ENCODE measurements at places on chromosomes 3 and 15.

GRCh38 chr3:88141458-88142083 lies 8.2 kb upstream of the C3orf38 start:
- no peak for DNase-seq

DNA sequence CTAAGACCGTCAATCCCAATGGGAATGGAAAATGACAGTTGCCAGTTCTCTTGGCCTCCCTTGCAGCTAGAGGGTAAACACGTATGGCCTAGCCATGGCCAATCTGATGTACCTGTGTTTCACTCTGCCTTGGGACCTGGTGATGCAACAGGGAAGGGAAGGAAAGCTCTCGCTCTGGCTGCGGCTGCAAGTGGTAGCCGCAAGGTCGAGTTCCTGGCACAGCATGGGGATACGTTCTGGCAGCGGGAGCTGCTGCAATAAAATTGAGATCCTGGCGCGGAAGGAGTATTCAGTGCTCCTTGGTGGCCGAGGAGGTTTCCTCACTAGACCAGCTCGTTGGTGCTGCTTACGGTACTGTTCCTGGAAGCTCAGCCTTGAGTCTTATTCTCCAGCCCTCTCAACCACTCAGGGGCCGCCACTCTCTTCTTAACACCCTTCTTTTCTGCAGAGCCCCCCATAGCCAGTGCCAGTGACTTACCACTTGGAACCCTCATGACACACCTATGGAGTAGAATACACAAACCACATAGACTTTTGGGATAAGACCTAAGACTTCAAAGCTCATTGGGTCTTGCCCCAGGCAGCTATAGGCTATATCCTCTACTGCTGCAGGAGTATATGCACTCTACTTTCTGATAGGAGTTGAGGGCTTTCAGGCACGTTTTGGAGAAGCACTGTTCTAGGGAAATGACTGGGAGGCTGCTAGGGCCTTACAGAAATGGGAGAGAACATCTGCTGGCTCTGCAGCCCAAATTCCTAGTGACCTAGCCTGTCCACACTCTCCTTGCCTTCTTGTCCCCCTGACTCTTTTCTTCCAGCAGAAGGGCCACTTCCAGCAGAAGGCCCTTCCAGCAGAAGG lies 2.7 kb downstream of the KY start:
- DNase-seq: no peak

DNA sequence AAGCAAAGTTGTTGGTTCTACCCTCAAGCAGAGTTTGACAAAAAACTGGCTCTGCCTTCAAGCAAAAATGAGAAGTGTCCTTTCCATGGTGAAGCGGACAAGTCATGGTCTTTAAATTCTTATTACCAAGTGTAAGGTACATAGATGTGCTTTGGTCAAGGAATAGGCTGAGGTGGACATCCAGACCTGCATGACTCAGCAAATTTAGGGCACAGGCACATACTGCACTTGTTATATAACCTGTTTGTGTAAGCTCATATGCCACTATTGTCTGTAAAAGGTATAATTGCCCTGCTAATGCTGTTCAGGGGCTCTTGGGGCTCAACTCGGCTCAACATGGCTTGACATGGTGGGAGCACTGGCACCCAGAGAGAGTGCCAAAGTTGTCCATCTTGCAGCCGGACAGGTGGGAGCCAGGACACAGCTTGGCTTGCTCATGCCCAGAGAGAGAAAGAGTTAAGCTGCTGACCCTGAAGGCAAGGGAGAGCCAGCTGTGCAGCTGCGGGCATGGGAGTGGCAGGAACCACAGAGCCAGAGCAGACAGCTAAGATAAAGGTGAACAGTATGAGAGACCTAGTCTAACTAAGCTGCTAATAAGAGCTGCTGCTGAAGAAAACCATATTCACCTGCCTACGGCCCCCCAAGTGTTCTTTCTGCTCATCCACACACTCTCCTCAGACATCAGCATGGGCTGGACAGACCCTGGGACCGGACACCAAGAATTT lies 17.7 kb downstream of the MCCC1 start:
- no peak for DNase-seq

- DNase-seq: no peak
Observed at GRCh38 chr3:120341658-120342346, 7.4 kb downstream of the LRRC58 start.

DNA sequence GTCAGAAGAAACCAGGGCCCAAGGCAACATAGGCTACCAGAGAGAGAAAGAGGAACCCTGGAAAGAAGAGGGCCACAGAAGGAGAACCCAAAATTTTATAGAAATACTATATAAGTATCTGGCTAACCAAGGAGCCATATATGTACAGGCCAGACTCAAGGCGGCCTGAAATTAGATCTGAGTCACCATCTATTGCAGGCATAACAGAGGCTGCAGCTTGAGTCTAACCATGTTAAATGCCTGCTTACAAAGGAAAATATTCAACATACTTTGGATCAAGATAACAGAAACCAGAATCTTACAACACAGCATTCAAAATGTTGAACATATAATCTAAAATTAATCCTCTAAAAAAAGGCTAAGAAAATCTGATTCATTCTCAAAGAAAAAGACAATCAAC lies 23.1 kb downstream of the IGSF11 start:
- no peak for DNase-seq

GRCh38 chr15:99502182-99502581 lies 63.6 kb upstream of the MEF2A start:
- DNase-seq: no peak

GRCh38 chr15:80689716-80690115 lies 5.4 kb upstream of the ABHD17C start:
- DNase-seq: no peak

DNA sequence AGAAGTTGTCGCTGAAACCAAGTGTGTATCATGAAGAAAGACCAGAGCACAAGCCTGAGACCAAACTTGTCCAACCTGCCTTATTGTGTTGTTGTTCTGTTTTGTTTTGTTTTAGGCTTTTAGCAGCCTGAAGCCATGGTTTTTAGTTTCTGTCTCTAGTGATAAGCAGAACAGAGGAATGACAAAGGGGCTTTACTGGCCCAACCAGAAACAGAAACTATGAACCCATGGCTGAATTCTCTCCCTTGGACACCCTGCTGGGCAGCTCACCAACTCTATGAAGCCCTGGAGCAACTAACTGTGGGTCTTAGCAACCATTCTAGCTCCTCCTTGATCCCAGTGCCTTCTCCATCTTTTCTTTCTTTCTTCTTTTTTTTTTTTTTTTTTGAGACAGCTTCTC lies 30.3 kb downstream of the HCLS1 start:
- DNase-seq: no peak

GRCh38 chr15:78065973-78066946 lies 11.3 kb downstream of the TBC1D2B start:
- DNase-seq: no peak

DNA sequence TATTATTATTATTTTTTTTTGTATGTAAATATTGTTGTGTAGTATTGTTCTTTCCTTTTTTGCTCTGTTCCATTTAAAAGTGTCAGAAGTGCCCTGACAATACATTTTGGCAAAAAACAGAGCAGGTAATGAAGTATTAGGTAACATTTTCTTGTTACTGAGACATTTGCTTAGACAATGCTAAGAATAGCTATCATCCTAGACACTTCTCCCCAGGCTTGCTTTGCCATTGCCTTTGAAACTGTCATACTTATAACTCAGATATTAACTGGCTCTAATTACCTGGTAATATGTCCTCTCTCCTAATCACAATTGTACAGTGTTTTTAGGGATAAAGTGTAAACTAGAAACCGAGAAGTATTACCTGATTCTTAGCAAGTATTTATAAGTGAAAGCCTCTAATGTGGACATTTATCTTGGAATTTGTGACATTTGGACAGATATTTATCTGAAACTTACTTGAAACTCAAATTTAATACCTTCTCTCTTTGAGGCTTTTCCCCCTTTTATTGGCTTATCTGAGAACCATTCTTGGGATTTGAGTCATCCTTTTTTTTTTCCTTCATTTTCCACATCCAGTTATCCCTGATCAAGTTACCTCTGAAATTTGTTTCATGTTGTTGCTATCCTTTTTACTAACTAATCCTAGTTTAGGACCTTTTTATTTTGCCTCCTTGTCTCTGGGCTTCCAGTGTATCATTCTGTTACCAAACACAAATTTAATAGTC lies 13.1 kb downstream of the ARIH1 start:
- no peak for DNase-seq

GRCh38 chr3:156356537-156357363 lies 198.2 kb downstream of the SSR3 start:
- DNase-seq: no peak

GRCh38 chr3:146403792-146404191 lies 65.6 kb downstream of the PLSCR2 start:
- no peak for DNase-seq

GRCh38 chr3:158430968-158431367 lies 140.0 kb upstream of the MLF1 start:
- no peak for DNase-seq

DNA sequence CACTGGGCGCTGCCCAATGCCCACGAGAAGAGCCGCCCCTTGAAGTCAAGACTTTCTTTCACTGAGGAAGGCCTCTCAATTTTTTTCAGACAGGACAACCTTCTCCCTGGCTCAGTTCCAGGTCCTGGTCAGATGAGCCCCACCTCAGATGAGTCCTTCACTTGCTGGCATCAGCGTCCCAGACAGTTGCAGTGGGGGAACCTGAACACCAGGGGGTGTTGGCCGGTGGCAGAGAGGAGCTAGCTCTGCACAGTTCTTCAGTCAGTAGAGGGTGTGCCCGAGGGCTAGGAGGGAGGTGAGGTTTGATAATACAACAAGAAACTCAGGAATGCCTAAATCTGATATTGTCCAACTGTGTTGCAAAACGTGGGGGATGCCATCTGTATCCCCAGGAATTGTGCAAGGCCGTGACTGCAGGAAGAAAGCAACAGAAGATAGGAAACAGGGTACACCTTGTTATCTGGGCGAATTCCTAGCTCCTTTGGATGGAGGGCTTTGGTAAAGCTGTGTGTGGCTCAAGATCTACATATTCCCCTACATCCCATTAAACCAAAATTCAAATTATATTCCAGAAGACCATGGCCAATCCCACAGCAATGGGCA lies 34.3 kb downstream of the CCR3 start:
- peak; percentile 74 for DNase-seq

GRCh38 chr3:54954022-54954421 lies 26.2 kb upstream of the LRTM1 start:
- DNase-seq: no peak

- DNase-seq: no peak
Observed at GRCh38 chr3:110741891-110742290, 329.7 kb upstream of the NECTIN3 start.

GRCh38 chr15:66868918-66869317 lies 166.9 kb downstream of the SMAD6 start:
- DNase-seq: no peak

DNA sequence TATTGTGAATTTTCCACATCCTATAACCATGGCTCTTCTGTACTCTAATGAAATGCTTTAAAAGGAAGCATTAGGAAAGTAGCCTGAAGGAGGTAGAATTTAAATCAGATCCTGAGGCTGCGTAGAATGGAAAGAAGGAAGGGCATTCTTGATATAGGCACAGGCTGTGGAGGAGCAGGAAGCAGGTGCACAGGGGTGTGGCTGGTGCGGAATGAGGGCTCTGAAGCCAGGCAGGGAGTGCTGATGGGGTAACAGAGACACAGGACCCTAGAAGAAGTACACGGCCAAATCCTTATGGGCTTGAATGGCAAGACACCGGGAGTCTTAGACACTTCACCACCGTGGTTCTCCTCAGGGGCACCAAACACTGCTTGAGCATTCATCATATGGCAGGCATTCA lies 97.0 kb downstream of the MYLK start:
- DNase-seq: no peak

- DNase-seq: no peak
Observed at GRCh38 chr3:167929968-167930367, 165.8 kb downstream of the GOLIM4 start.

DNA sequence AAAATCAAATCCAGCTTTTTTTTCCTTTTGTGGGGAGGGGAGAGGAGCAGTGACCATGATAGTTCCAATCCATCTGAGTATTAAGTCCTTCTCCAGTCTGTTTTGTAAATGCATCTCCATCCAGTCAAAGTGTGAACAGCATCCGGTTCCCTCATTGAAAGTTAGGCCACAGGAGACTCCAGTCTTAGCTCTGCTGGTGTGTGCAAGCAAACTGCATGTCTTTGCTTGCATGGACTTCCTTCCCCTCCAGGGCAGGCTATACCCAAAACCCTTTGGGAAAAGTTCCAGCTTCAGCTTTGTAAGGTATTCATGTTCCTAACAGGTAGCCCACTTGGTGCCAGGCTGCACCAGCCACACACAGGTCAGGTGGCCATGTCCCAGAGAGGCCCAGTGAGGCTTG lies 3.1 kb upstream of the MAN2C1 start:
- DNase-seq: no peak

DNA sequence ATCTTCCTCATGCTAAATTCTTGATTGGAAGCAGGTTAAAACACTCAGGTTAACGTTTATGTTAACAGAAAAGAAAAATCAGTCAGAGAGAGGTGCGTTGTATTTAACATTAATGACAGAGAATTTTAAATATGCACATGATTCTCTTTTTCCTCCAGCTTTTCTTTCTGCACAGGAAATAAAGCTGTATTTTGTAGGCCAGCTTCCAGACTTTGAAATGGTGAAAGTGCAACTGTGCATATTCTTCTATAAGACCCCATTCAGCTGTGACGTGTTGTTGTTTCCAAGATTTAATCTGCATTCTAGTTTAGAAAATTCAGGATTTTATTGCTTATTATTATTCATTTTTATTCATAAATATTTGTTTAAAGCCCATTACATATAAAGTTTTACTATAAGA lies 11.8 kb downstream of the MBNL1 start:
- no peak for DNase-seq

DNA sequence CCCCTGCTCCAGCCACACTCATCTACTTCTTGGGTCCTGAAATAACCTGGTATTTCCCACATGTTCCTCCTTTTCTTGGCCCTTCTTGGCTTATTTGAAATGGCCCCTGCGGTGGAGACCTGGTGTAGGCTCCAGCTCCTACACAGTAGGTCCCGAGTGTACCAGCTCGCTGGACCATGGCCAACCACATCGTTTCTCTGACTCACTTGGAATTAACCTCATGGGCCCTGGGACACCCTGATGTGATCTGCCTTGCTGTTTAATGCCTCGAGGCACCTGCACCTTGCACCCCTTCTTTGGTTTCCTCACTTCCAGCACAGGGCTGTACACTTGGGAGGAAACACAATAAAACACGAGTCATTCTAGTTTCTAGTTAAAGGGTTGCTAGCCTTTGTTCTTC lies 60.3 kb downstream of the FEM1B start:
- DNase-seq: no peak

GRCh38 chr3:59580499-59580898 lies 530.7 kb upstream of the CFAP20DC start:
- no peak for DNase-seq

DNA sequence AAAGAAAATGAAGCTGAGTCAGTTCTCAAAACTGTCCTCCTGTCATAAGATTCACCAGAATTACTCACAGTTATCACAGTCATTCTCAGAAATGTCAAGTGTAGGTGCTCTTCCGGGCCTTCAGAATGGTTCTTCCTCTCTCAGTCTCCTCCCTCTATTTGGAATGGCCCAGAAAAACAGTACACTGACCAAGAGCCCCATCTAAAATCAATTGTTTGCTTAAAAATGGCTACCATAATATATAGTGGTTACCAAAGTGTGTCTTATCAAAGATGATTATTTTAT lies 99.8 kb downstream of the MECOM start:
- no peak for DNase-seq

All from stimulated activated CD4-positive, alpha-beta T cell treated with anti-CD3 and anti-CD28 coated beads, Interleukin-12 subunit alpha, Interleukin-12 subunit beta, amount 100 ng/mL, for 4 hours (primary cell).